ENCODE measurements at places on chromosomes 3 and 15. TPM values are rescaled to one million over a fixed set of nuclear protein-coding genes. Genes with fewer than 3 reads are reported as not detected.

DNA sequence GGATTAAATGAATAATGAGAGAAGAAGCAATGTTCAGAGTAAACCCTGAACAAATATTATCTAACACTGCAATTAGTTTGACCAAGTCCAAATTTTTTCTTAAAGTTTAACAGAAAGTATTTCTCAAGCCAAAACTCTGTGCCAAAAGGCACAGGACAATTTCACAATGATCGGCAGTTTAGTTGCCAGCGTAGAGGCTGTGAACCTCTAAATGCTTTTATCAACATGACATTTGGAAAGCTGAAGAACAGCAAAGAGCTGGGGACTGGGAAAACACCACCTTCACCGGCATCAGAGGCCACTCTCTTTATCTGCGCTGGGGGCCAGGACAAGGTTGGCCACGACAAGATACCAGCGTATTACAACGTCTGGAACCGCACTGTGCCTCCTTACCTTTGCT is 125.6 kb downstream of the ADAMTS17 start:
- H3K27ac ChIP-seq, result no peak overlapping the region
- DNase-seq, result peak; percentile 22
- H3K4me3 ChIP-seq, result no peak overlapping the region
- H3K36me3 ChIP-seq, result no peaks in the 10 kb centered on the region
- H3K27me3 ChIP-seq, result no peaks in the 10 kb centered on the region

ATP2C1 gene
- total RNA-seq, result 37.6 TPM

DNA sequence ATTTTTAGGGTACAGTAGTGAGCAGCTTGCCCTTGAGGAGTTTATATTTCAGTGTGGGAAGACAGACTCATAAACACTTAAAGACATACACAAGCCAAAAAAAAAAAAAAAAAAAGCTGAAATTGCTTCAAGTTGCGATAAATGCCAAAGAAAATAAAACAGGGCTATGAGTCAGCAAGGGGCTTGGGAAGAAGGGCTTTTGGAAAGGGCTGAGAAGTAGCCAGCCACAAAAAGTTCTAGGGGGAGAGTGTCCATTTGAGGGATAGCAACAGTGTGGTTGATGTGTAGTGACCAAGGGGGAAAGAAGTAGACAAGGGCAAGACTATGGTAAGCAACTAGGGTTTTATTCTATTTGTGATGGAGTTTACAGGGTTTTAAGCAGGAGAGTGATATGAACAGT is 185.5 kb downstream of the ADAMTS9 start:
- H3K4me1 ChIP-seq, result peaks cover 2% of the 10 kb centered on the region
- H3K27ac ChIP-seq, result no peak overlapping the region
- no peaks in the 10 kb centered on the region for H3K36me3 ChIP-seq
- DNase-seq, result no peak

GRCh38 chr3:126259411-126260391 is 79.3 kb upstream of the ALDH1L1 start:
- H3K27ac ChIP-seq, result peak overlapping the region; percentile 43
- peaks cover 2% of the 10 kb centered on the region for H3K4me1 ChIP-seq
- no peaks in the 10 kb centered on the region for H3K27me3 ChIP-seq

DNA sequence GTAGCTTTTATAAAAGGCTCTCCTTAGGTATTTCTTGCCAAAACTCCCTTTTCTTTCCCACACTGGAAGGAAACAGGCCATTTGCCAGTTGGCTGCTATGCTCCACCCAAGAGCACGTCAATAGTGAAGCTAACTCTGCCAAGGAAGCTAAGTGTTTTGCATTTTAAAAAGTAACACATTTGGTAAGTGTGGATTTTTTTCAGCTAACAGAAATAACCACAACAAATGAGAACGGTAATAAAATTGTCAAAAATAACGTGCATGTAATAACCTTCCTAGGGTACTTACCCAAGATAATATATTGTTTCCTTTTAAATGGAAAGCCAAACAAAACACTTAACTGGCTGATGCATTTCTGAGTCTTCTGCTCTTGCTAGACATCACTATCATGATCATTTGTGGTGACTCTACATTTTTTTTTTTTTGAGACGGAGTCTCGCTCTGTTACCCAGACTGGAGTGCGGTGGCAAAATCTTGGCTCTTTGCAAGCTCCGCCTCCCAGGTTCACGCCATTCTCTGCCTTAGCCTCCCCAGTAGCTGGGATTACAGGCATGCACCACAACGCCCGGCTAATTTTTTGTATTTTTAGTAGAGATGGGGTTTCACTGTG is 4.6 kb downstream of the DPP8 start:
- DNase-seq, result peak; percentile 84
- H3K27ac ChIP-seq, result peak overlapping the region; percentile 36
- peak overlapping the region; percentile 24 for H3K4me3 ChIP-seq
- H3K4me1 ChIP-seq, result peaks cover 12% of the 10 kb centered on the region

CKMT1A gene
- total RNA-seq, result not detected

DNA sequence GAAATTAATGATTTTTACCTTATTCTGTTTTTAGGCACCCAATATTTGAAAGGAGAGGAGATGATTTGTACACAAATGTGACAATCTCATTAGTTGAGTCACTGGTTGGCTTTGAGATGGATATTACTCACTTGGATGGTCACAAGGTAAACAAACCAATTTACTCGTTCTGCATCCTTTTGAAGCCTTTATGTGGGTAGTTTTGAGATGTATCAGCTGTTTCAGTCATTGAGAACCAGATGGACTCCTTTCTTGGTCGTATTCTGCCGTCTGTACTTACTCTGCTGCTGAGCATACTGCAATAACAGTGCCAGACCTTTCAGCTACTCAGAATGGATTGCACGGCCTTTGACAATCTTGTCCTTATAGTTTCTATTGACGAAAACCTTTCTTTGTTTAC is 13.3 kb downstream of the DNAJB11 start:
- H3K27me3 ChIP-seq, result no peaks in the 10 kb centered on the region
- no peak overlapping the region for H3K4me3 ChIP-seq
- H3K27ac ChIP-seq, result no peak overlapping the region
- no peaks in the 10 kb centered on the region for H3K36me3 ChIP-seq
- DNase-seq, result no peak

GRCh38 chr3:130857336-130858026 is 36.4 kb upstream of the ATP2C1 start:
- no peak overlapping the region for H3K27ac ChIP-seq
- no peak overlapping the region for H3K4me3 ChIP-seq
- H3K36me3 ChIP-seq, result no peaks in the 10 kb centered on the region
- H3K4me1 ChIP-seq, result no peaks in the 10 kb centered on the region

- H3K4me3 ChIP-seq, result no peak overlapping the region
- no peaks in the 10 kb centered on the region for H3K36me3 ChIP-seq
- no peak overlapping the region for H3K27ac ChIP-seq
- H3K27me3 ChIP-seq, result no peaks in the 10 kb centered on the region
- DNase-seq, result no peak
These were observed 35.2 kb upstream of the USP3 start for GRCh38 chr15:63469190-63469589.

DNA sequence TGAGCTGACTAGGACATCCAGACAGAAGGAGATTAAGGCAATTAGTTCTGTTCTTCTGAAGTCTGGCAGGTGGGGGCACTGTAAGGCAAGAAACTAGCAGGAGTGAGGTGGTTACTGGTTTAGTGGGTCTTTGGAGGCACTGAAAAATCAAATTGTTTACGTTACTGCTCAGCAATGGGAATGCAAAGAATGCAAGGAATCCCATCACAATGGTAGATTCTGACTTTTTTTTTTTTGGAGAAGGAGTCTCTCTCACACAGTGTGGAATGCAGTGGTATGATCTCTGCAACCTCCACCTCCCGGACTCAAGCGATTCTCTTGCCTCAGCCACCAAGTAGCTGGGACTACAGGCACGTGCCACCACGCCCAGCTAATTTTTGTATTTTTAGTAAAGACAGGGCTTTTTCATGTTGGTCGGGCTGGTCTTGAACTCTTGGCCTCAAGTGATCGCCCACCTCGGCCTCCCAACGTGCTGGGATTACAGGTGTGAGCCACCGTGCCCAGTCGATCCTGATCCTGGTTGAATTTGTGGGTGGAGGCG is 16.4 kb downstream of the FAM107A start:
- H3K27ac ChIP-seq, result no peak overlapping the region
- peaks cover 2% of the 10 kb centered on the region for H3K4me1 ChIP-seq
- no peak for DNase-seq
- no peaks in the 10 kb centered on the region for H3K36me3 ChIP-seq
- H3K27me3 ChIP-seq, result no peaks in the 10 kb centered on the region

SLC30A4 gene
- 7.5 TPM for total RNA-seq

DNA sequence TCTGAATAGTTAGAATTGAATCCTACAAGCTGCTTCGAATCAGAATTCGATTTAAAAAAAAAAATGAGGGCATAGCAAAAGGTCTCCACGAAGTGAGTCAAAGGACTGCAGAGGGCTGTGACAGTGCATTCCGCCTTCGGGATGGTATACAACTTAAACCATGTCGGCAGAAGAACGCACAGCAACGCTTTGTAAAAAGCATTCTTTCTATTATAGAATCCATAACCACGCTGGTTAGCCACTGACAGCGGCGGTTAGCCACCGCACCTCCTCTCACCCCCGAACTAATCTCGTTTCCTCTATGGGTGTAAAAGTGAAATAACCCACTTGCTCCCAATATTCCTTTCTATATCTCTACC is 664 bp upstream of the PIK3CA start:
- peak overlapping the region; percentile 91 for H3K4me3 ChIP-seq
- H3K27ac ChIP-seq, result peak overlapping the region; percentile 96
- no peaks in the 10 kb centered on the region for H3K27me3 ChIP-seq
- no peaks in the 10 kb centered on the region for H3K36me3 ChIP-seq
- DNase-seq, result no peak

DNA sequence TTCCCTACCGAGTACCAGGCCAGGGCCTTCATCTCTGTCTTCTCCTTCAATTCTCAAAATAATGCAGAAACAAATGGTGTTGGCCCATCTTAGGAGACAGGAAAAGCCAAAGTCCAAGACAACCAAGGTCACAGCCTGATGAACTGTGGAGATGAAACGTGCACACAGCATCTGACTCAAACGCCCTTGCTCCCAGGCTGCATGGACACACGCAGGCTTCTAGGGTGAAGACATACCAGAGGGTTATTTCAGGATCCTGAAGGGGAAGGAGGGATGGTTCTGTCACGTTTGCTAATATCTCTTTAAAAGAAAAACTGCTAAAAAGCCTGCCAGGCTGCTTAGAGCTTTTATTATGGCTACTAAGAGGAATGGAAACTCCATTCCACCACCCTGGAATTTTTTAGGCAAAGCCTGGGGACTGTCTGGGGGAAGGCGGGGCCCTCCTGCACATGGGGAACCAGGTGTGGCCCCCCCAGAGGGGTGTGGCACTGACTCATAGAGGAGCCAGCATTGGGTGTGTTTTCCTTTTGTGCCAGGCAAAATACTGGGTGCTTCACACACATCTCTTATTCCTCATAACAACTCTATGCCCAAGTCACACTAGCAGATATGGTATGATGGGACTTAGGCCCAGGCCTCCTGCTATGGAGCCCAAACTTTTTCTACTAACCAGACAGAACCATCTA is 62.9 kb downstream of the UMPS start:
- H3K27ac ChIP-seq, result no peak overlapping the region
- DNase-seq, result no peak
- H3K4me3 ChIP-seq, result no peak overlapping the region

Data from ovary (tissue), 10 donors.